ENCODE measurements at places on chromosomes 3 and 15.

- no peak for DNase-seq
Observed at GRCh38 chr15:73142802-73143762, 90.8 kb downstream of the NEO1 start.

- no peak for DNase-seq
Observed at GRCh38 chr15:65841121-65841930, 28.0 kb upstream of the RAB11A start.

GRCh38 chr3:66904831-66905493 is 93.1 kb upstream of the KBTBD8 start:
- no peak for DNase-seq

DNA sequence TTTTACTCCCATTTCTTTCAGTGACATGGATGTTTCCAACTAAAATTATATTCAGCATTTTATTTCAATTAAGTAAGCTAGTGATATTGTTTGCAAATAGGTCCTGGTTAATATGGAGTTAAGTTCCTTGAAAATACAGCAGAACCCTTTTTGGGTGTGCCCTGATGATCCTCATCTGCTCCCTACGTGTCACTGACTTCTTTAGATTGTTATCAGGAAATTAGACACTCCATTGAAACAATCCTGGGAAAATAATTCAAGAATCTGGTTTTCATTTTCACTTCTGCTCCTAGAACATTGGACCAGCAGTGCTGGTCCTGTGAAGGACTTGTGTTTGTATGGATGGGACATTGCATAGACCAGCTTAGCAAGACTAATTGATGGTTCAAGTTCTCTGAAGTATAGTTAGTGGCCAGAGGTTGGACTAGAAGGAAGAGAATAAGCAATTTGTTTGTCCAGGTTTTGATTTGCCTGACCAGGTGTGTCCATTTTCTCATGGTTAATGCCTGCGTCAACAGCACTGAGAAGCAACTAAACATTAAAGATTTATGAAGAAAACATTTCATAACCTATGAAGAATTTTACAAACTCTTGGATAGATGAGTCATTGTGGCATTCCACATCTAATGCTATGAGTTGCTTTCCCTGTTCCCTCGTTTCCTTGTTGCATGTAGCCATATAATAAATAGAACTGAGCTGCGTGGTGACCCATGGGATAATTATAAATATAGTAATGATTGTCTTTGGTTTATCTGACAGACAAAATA is 95.8 kb downstream of the ZPLD1 start:
- no peak for DNase-seq

GRCh38 chr3:109225516-109225915 is 89.0 kb downstream of the C3orf85 start:
- no peak for DNase-seq

DNA sequence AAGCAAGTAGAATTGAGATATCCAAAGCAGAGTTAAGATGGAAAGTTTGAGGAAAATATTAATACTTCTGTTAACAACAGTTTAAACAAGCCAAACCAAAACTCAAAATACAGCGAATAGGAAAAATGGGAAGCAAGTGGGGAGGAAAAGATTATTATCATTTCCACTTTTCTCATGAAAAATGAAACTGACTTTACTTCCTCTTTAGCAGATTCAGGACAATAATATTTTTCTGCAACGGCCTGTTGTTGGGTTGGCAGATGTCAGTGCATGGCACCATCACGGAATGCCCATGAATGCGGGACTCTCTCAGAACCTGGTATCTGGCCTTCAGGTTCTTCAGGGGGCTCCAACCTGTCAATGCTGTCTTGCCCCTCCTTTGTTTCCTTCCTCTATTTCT is 11.1 kb downstream of the ANKUB1 start:
- no peak for DNase-seq

GRCh38 chr3:62249484-62249776 is 123.9 kb downstream of the FEZF2 start:
- no peak for DNase-seq

GRCh38 chr3:160583451-160583850 is 18.1 kb upstream of the KPNA4 start:
- DNase-seq, result no peak

GRCh38 chr3:33377489-33377888 is 62.7 kb downstream of the UBP1 start:
- no peak for DNase-seq

- DNase-seq, result no peak
Observed at GRCh38 chr3:147371771-147372340, 34.5 kb downstream of the ZIC4 start.

GRCh38 chr15:61070111-61070901 is 158.8 kb downstream of the RORA start:
- DNase-seq, result no peak

- no peak for DNase-seq
Observed at GRCh38 chr3:124859025-124859424, 28.1 kb downstream of the ITGB5 start.

Measured in NK-92 treated with Interleukin-12 subunit alpha and Interleukin-12 subunit beta, amount 100 ng/mL, for 24 hours (cell line).